T-cell (primary cell): ENCODE measurements at places on chromosomes 4 and X.

DNA sequence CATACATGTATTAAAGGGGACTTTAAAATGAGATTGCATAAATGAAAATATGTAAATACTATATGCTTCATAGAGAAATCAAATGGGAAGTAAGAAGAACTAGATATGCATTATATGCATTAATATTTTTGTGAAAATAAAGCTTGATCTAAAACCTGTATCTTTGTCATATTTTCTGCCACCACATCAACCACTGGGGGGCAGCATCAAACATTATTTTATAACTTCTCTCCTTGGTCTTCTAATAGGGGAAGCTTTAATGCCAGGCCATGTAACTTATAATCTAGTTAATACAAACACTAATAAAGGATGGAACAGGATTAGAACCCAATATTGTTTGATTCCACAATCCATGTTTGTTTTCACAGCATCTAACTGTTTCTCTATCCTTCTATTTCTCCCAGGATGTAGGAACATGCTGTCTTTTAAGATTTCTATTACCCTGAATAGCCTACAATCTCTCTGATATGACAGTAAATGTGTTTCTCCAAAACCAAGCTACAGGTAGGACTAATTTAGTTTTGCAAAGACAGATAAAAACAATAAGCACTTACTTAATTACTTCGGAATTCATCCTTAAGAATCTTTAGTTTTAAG, 10.0 kb downstream of the QRFPR start:
- H3K27me3 ChIP-seq, result no peaks in the 10 kb centered on the region
- H3K27ac ChIP-seq, result no peak overlapping the region
- no peak for DNase-seq
- no peaks in the 10 kb centered on the region for H3K4me1 ChIP-seq
- H3K4me3 ChIP-seq, result no peak overlapping the region
- no peaks in the 10 kb centered on the region for H3K36me3 ChIP-seq

DNA sequence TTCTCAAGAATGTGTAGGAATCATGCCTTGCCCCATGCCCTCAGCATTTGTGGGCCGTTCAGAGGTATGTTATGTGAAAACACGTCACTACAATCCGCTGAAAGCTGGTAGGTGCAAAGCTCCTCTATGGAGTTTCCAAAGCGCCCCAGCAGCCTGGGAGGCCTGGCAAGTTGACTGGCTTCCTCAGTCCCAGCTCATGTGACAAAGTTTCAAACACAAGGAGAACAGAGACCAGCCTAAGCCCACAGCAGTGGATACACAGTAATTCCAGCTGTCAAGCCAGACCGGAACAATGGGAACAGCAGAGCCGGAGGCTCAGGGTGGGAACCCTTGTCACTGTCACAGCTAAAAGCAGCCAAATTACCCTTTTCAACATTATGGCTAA, 33.5 kb downstream of the NAT8L start:
- DNase-seq, result no peak
- no peak overlapping the region for H3K4me3 ChIP-seq
- no peaks in the 10 kb centered on the region for H3K36me3 ChIP-seq
- peaks cover 39% of the 10 kb centered on the region for H3K27me3 ChIP-seq

GRCh38 chr4:159937595-159937994, 834.7 kb downstream of the RAPGEF2 start:
- no peaks in the 10 kb centered on the region for H3K27me3 ChIP-seq
- no peaks in the 10 kb centered on the region for H3K4me1 ChIP-seq
- H3K4me3 ChIP-seq, result no peak overlapping the region
- H3K36me3 ChIP-seq, result no peaks in the 10 kb centered on the region
- H3K27ac ChIP-seq, result no peak overlapping the region
- no peak for DNase-seq

GRCh38 chrX:6384371-6384770, 150.5 kb downstream of the VCX3A start:
- H3K27me3 ChIP-seq, result no peaks in the 10 kb centered on the region
- no peaks in the 10 kb centered on the region for H3K36me3 ChIP-seq
- no peak for DNase-seq
- no peak overlapping the region for H3K27ac ChIP-seq
- H3K4me3 ChIP-seq, result no peak overlapping the region
- H3K4me1 ChIP-seq, result no peaks in the 10 kb centered on the region

DNA sequence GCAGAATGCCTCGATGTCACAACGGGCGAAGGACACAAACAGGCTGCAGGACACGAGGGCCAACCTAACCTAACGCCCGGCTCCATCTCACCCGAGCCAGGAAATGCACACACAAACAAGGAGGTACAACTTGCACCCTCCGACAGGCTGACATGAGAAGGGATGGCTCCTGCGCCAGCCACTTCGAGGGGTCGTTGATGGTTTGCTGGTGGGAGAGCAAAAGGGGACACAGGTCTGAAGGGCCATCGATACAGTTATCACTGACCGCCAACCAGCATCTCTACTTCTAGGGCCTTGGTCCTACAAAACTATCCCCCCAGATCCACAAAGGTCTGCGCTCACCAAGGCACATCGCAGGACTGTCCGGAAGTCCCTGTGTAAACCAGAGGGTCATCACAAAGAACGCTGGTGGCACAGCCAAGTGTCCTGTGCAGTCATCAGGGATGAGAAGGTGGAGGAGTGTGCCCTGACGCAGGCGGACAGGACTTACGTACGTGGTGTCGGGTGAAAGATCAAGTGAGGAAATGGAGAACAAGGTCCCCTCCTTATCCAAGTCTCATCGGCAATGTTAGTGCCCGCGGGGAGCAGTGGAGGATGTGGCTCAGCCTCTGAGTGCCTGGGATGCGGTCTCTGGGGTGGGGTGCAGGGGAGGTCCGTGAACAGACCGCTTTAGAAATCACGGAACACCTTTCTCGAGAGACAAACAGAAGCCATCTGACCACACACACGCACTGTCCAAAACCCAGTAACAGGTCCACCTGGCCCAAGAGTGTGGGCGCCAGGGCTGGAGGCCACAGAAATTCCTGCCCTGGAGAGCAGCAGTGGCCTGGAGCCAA, 7.0 kb downstream of the MXD4 start:
- no peak for DNase-seq
- no peak overlapping the region for H3K27ac ChIP-seq
- no peak overlapping the region for H3K4me3 ChIP-seq
- H3K4me1 ChIP-seq, result no peaks in the 10 kb centered on the region
- peaks cover 77% of the 10 kb centered on the region for H3K36me3 ChIP-seq

GRCh38 chr4:13990596-13991589, 363.4 kb upstream of the BOD1L1 start:
- DNase-seq, result no peak
- no peaks in the 10 kb centered on the region for H3K27me3 ChIP-seq
- no peak overlapping the region for H3K27ac ChIP-seq

GRCh38 chr4:55431710-55432336, 36.1 kb downstream of the TMEM165 start:
- no peaks in the 10 kb centered on the region for H3K27me3 ChIP-seq
- H3K4me3 ChIP-seq, result no peak overlapping the region
- H3K4me1 ChIP-seq, result peaks cover 3% of the 10 kb centered on the region
- no peak for DNase-seq
- H3K27ac ChIP-seq, result no peak overlapping the region

GRCh38 chrX:30688641-30689040, 35.4 kb downstream of the GK start:
- no peaks in the 10 kb centered on the region for H3K4me1 ChIP-seq
- DNase-seq, result no peak
- no peaks in the 10 kb centered on the region for H3K36me3 ChIP-seq
- no peak overlapping the region for H3K4me3 ChIP-seq
- H3K27me3 ChIP-seq, result no peaks in the 10 kb centered on the region

DNA sequence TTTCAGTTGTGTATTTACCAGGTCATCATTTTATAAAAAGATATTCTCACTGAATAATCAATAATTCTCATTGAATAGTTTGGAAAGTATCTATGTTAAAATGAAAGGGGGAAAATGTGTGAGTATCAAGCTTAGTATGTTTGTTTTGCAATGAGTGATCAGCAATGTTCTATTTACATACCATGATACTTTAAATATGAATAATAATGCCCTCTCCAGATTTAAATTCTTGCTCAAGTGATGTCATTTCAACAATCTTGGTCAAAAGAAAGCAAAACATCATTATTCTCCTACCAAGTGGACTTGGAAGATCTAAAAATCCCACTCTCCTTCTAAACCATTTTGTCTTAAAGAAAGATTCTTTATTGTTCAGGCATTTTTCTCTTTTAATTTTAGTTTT, 42.1 kb upstream of the ANKRD50 start:
- no peaks in the 10 kb centered on the region for H3K4me1 ChIP-seq
- no peaks in the 10 kb centered on the region for H3K27me3 ChIP-seq
- no peak overlapping the region for H3K4me3 ChIP-seq
- no peak for DNase-seq

- no peaks in the 10 kb centered on the region for H3K36me3 ChIP-seq
These were observed 131.6 kb upstream of the EMCN start for GRCh38 chr4:100649417-100649816.

- no peak overlapping the region for H3K4me3 ChIP-seq
- no peaks in the 10 kb centered on the region for H3K4me1 ChIP-seq
- no peaks in the 10 kb centered on the region for H3K36me3 ChIP-seq
- no peak for DNase-seq
These were observed 16.6 kb upstream of the CLNK start for GRCh38 chr4:10701161-10701560.

DNA sequence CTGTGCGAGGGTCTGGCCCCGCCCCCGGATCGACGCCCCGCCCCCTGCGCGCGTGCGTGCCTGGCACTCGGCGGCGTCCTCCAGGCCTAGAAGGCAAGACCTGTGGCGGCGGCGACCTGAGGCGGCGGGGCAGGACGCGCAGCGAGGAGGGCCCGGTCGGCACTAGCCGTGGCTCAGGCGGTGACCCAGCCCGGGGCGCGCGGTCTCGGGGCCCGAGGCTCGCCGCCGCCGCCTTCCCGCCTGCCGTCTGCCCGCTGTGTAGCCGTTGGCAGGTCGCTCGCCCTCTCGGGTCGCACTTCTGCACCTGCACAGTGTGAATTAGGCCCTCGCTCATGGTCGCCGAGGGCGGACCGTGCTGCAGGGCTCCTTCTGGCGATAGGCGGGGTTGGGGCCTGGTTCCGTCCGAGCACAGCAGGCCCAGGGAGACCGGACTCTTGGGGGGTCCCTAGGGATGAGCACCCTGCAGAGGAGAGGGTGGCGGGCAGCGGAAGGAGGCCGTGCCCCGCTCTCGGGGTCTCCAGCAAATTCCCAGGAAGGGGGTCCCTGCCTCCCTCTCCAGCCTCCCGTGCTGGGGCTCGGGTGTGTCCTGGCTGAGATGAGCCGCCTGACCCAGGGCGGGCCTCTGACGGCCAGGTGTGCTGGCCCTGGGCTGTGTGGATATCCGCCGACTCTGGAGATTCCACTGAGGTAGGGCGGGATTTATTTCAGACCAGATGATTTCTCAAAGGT, 557 bp upstream of the FAM53A start:
- no peak overlapping the region for H3K27ac ChIP-seq
- peaks cover 13% of the 10 kb centered on the region for H3K4me1 ChIP-seq
- no peaks in the 10 kb centered on the region for H3K27me3 ChIP-seq
- peak overlapping the region; percentile 35 for H3K4me3 ChIP-seq
- H3K36me3 ChIP-seq, result no peaks in the 10 kb centered on the region

DNA sequence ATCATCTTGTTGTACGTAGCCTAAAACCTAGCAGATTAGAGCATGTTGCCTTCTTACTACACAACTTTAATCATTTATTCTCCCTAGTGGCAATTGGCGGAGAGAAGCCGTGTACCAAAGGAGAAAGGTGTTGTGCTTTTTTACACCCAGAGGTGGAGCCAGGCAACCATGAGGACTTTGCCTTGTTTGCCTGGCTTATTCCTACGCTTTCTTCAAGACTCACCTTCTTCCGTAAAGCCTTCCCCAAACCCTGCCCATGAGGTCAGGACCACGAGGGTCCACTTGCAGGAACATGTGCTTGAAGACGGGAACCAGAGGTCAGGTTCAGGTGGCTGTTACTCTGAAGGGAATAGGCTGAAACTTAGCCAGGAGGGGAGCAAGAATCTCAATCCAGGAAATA, 290.5 kb downstream of the RAB28 start:
- H3K27ac ChIP-seq, result no peak overlapping the region
- DNase-seq, result no peak
- H3K4me3 ChIP-seq, result no peak overlapping the region
- no peaks in the 10 kb centered on the region for H3K36me3 ChIP-seq
- no peaks in the 10 kb centered on the region for H3K27me3 ChIP-seq

DNA sequence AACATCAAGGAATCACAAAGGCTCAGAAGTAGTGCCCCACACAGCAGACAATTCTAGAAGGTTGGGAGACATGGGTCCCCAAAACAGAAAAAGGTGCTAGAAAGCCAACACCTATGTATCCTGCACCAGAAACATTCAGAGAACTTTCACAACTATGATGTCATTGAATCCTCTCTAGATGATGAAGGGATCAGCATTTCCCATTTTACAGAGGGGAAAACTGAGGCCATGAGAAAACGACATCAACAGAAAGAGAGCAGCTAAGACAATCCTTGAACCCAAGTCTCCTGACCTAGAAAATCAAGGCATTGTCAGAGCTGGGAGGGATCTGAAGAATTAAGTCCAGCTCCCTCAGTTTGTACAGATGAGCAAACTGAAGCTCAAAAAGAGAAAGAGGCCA, 3.3 kb downstream of the KCND1 start:
- DNase-seq, result no peak
- H3K27ac ChIP-seq, result no peak overlapping the region
- H3K4me1 ChIP-seq, result peaks cover 16% of the 10 kb centered on the region
- no peak overlapping the region for H3K4me3 ChIP-seq

DNA sequence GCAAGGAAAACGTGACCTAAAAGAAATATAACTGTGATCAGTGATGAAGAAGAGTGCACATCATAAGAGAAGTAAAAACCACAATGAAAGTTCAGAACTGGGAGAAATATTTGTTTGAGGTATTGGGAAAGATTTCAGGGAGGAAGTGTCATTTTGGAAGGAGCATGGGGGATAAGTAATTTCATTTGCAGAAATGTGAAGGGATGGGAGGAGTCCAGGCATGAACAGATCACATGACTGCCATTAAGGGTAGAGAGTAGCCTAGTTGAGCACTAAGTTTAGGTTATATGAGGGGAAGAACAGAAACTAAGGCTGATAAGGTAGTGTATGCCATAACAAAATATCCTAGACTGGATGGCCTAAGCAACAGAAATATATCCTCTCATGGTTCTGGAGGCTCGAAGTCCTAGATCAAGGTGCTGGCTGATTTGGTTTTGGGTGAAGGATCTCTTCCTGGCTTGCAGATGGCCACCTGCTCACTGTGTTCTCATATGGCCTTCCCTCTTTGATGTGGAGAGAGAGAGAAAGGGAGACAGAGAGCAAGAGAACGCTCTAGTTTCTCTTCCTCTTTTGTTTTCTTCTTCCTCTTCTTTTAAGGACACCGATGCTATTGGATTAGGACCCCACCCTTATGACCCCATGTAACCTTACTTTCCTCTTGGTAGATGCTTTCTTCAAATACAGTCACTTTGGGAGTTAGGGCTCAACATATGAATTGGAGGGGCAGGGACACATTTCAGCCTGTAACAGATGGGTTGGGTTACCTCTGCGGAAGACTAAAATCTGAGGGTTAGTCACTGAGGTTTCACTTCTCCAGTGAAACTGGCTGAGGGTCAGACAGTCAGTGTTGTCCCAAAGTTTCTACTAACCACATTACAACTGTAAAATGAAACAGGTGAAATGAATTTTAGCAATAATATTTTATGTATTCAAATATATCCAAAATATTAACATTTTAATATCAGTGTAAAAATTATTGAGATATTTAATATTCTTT, 77.9 kb downstream of the EGF start:
- DNase-seq, result no peak
- H3K4me3 ChIP-seq, result no peak overlapping the region
- no peaks in the 10 kb centered on the region for H3K36me3 ChIP-seq
